ENCODE measurements at places on chromosomes 16 and 17.

DNA sequence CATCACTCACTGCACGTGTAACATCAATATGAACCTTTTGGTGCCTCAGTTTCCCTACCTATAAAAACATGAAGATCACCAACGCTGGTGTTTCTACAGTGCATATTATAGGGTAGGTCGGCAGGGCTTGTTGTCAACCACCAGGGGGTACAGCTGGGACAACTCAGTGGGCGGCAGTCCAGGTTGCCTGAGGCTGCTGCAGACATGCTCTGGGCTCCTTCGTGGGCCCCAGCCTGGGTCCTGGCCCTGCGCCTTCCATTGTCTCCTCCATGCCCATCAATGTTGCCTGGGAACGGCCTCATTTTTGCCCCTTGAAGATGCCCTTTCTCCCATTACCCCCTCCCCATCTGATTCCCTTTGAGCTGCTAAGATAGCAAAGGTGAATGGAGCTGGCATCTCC is 89.8 kb downstream of the GSG1L start:
- DNase-seq, result no peak

- no peak for DNase-seq
Observed at GRCh38 chr16:66899310-66899944, 19.1 kb downstream of the PDP2 start.

GRCh38 chr17:48892940-48893645 is 506 bp downstream of the ATP5MC1 start:
- DNase-seq, result no peak

- DNase-seq, result no peak
Observed at GRCh38 chr17:74478420-74479100, 12.1 kb downstream of the CD300A start.

DNA sequence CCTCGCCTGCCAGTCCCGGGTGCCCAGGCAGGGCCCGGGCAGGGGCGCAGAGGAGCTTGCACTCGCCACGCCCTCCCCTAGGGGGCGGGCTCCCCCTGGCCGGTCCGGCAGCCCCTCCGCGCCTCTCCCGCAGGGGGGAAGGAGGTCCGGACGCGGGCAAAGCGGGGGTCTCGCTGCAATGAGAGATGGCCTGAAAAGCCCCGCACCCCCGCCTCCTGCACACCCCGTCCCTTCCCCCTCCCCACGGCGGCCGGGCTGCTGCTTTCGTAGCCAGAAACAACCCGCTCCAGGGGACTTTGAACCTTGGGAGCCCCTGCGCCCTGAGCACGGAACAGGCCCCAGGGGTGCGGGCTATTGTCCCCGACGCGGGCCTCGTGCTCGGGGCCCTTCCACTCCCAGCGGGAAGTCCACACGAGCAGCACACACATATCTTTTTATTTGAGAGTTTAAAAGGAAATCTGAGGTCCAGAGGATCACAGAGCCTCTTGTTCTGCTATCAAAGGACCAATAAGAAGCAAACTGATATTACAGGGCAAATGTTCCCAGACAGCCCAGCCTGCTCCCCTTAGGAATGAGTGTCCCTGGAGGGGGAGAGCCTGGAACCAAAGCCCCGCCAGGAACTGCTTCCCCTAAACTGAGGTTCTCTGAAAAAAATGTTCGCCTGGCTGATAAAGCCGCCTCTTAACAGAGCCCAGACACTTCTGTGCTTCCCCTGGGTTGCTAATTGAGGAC is 5.8 kb upstream of the CBX4 start:
- DNase-seq, result no peak

- DNase-seq, result no peak
Observed at GRCh38 chr17:34503528-34504195, 75.7 kb upstream of the TMEM132E start.

GRCh38 chr17:37859451-37859850 is 64.8 kb upstream of the TBC1D3K start:
- DNase-seq, result no peak

DNA sequence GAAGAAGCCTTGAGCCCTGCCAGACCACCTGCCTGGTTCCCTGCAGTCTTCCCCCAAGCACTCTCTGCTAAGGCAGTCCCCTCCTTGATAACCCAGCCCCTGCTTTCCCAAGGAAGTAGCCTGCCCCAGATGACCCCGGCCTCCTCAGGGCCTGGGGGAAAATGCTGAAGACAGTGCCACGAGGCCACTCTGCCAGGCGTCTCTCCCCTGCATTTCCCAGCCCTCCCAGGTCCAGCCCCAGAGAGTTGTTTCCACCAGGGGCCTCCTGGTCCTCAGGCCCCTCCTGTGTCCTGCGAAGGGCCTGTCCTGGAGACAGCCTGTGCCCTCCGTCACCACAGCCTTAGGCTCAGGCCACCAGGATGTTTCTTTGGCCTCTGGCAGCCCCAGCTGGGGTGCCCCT is 96.4 kb downstream of the CCDC182 start:
- DNase-seq, result no peak

GRCh38 chr17:17633310-17633709 is 41.8 kb upstream of the PEMT start:
- DNase-seq, result no peak

- no peak for DNase-seq
Observed at GRCh38 chr16:31487720-31488467, 5.0 kb downstream of the SLC5A2 start.

DNA sequence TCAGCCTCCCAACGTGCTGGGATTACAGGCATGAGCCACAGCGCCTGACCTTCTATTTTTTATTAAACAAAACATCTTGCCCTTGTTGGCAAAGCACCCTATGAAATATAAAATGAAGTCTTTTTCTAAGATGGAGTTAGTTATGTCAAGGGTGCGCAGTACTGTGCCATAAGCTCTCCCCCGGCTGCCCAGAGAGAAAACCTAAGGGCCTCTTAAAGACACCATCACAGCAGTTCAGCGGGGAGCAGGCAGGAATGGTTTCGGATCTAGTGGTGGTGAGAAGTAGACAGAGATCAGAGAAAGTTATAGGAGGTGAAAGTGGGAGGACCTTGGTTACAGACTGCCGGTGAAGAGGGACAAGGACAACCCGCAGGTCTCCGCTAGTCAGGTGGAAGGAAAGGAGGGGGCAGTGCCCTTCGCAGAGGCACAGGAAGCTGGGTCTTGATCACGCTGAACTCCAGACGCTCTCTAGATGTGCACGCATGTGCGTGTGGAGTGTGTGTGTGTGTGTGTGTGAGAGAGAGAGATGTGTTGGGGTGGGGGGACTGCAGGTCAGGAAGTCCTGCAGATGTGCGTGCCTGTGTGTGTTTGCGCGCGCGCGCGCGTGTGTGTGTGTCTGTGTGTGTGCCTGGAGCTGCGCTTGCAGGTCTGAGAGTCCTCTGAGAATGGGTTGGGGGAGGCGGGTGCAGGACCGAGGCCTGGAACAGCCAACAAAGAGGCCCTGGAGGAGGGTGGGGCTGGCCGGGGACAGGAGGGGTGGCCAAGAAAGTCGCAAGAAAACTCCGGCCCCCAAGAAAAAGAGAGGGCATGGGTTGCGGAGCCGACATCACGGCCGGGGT is 748 bp upstream of the CMTM3 start:
- DNase-seq, result peak; percentile 36

- no peak for DNase-seq
Observed at GRCh38 chr17:1120596-1121441, 59.0 kb downstream of the ABR start.

DNA sequence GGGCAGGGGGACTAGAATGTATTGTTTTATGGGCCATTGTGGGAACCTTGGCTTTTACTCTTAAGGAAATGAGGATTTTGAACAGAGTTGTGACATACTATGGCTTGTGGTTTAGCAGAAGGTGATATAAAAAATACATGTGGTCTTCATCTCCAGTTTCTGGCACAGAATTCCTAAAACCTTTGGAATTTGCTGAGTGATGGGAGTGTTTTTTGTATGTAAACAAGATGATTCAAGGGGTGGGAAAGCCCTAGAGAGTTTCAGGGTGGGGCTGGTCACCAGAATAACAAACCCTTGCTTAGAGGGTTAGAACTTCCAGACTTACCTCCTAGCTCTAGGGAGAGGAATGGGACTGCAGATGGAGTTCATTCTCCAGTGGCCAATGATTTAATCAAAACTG is 316.1 kb downstream of the PHKB start:
- no peak for DNase-seq

- DNase-seq, result no peak
Observed at GRCh38 chr17:18951941-18952842, at the start of gene SLC5A10. SLC5A10 (plus strand) TSS chr17:18952165; CDS start chr17:18952206, 41 bp downstream.

GRCh38 chr16:66740010-66740409 is 11.4 kb downstream of the DYNC1LI2 start:
- peak; percentile 67 for DNase-seq

- DNase-seq, result no peak
Observed at GRCh38 chr16:81018496-81018895, 11.5 kb downstream of the CENPN start.

GRCh38 chr16:19283637-19284036 is 1.9 kb upstream of the CLEC19A start:
- no peak for DNase-seq

GRCh38 chr17:3888343-3889171 is 4.3 kb downstream of the CAMKK1 start:
- peak; percentile 78 for DNase-seq

DNA sequence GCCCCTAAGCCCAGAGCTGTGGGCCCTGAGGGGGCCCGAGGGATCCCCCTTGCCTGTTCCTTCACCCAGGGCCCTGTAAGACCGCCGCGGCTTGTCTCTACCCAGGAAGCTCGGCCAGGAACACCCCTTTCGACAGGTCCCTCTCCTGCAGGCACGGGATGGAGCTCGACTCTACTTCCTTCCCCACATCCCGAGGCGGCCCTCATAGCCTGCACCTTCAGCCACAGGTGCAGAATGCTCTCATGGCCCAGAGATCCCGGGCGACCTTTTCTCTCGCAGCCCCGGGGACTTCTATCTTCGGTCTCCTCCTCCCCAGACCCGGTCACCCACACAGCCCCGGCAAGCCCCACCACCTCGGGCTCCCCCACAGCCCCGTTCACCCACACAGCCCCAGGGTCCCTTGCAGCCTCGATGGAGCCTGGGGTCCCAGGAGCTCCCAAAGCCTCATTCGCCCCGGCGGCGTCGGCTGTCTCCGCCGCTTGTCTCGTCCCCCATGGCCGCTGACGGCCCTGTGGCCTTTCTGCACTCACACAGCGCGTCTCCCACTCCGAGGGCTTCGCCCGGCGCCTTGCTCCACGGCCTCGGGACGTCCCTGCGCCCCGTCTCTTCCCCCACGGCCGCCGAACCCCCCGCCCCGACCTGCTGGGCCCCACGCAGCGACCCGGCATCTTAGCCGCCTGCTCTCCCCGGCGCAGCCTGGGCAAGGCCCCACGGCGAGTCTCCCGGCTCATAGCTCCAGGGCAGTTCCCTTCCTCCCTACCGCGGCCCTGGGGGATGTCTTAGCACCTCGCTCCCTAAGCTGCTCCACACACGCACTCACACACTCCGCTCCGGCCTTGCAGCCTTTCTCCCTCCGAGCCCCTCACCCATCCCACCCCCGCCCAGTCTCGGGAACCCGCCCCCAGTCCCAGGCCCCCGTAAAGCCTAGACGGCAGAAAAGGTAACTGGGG is 650 bp downstream of the KIAA0753 start:
- DNase-seq, result peak; percentile 27

DNA sequence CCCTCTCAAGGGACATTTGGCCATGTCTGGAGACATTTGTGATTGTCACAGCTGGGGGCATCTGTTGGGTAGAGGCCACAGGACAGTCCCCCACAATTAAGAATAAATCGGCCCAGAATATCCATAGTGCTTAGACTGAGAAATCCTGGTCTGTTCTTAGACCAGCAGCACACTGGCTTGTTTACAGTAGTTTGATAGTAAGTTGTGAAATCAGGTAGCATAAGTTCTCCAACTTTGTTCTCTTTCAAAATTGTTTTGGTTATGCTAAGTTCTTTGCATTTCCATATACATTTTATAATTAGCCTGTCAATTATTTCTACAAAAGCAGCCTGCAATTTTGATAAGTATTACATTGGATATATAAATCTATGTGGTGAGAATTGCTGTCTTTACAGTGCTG is 6.8 kb downstream of the MGRN1 start:
- no peak for DNase-seq

DNA sequence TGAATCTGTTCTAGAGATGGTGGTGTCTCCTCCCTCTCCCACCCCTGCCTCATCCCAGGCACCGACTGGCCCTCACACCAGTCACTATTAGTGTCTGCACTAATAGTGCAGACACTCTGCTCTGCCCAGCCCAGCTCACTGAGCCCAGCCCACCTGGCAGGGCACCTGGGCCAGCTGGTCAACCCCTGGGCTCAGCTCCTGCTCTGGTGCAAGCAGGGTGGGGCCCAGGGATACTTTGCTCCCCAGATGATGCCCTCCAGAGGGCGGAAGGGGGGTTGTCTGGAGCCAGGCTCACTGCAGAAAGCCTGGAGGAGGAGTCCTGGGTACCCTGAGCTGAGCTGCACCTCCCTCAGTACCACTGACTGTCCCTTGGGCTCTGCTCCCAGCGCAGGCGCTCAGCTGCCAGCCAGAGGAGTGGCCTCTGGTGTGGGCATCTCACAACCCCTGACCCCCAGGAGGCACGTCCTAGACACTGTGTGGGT is 14.5 kb downstream of the RAB11FIP4 start:
- DNase-seq, result no peak

GRCh38 chr17:17809531-17810083 is 27.2 kb downstream of the SREBF1 start:
- DNase-seq, result no peak

- DNase-seq, result no peak
Observed at GRCh38 chr17:74740173-74740572, 3.1 kb downstream of the RAB37 start.

DNA sequence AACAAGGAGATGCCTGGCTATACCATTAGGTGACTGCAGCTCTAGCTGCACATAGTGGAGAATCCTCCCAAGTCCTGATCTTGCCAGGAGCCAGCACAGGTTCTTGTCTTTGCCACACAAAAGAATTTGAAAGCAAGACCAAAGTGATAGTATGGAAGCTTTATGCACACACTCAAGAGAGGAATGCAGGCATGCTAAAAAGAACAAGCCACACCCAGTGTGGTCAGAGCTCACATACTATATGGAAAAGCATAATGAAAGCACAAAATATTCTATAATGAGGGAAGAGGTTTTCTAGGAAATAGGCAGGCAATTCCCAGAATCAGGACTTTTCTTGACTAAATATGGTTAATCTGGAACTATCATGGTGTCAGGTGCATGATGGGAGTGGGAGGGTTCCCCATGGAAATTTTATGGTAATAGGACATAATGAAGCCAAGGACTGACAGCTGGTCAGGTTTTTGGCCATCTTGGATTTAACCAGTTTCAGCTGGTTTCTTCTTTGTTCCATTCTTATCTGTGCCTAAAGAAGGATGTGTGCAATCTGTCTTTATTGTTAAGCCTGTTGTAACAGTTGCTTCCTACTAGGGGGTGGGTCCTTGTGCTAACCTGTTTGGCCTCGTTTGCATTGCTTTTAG is 171.6 kb downstream of the ZNF18 start:
- no peak for DNase-seq

DNA sequence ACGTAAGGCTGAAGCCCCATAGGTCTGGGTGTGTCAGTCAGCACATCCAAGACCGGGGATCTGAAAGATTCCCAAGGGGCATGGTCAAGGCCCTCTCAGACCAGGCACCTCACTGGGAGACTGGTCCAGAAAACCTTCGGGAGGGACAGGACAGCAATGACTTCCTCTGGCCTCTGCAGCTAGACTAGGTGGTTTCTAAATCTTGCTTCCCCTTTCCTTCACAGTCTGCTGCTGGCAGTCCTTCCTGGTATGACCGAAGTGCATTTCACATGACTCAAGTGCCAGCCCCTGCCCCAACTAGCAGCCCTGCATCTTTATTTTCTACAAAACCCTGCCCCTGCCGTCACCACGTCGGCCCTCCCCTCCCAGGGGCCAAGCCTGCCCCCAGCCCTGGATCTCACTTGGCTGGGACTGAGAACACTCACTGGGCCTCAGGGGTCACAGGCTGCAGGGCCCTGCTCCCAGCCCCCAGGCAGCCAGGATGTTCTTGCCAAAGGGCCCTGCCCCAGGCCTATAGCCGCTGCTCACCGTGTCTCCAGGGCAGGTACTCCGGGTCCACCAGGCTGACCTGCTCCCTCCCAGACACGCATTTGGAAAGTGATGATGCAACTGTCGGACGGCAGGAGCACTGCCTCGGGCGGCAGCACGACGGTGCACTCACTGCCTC is 18.3 kb downstream of the POLR3K start:
- DNase-seq, result no peak

Data from kidney capillary endothelial cell (primary cell).